KG1 (cell line): ENCODE measurements at places on chromosomes 4 and X.

GRCh38 chrX:19990151-19990555 is 708 bp downstream of the BCLAF3 start:
- DNase-seq, result no peak

GRCh38 chrX:132714913-132715312 is 226.1 kb upstream of the MBNL3 start:
- DNase-seq, result no peak

- DNase-seq, result no peak
These were observed 26.5 kb downstream of the ELF4 start for GRCh38 chrX:130083656-130084382.

GRCh38 chr4:147955827-147956558 is 224.1 kb downstream of the ARHGAP10 start:
- no peak for DNase-seq

DNA sequence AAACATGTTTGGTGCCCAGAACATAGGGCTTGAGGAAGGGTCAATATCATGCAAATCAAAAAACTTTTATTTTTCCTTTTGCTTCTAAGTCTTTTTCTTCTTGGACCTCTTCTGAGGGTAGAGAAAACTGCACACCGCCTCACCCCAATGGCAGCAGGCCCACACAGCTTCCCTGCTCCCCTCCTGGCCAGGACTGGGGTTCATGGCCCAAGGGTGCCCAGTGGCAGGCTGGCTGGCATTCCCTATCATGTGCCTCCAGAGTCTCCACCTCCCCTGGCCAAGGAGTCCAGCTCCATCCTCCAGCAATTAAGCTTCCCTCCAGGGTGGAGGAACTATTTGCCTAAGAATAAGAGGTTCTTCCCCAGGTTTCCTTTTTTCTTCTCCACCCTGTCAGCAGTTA is 529.6 kb upstream of the SPANXN1 start:
- DNase-seq, result no peak
